ENCODE measurements at places on chromosomes 7 and 10.

DNA sequence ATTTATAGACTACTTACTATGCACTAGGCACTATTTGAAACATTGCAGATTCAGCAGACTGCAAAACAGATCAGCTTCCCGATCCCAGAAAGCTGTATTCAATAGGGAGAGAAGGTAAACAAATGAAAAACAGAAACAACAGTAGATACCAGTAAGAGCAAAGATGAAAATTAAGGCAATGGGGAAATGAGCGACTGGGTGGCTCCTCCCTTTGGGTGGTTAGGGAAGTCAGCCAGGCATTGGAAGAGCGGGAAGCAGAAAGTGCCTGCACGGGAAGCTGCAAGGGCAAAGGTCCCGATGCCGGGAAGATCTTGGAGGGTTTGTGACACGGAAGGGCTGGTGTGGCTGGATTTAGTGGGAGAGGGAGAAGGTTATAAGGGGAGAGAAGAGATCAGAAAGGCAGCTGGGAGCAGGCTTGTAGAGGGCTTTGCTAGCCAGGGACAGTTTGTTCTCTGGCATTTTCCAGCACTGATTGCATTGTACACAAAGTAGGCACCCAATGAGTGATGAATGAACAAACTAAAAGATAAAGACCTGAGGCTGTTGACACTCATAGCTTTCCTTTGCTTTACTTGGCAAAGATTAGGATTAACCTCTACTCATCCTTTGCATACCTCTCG, 67.8 kb downstream of the NAMPT start:
- DNase-seq, result no peak

GRCh38 chr7:124426621-124427020, 339.0 kb downstream of the GPR37 start:
- DNase-seq, result no peak

DNA sequence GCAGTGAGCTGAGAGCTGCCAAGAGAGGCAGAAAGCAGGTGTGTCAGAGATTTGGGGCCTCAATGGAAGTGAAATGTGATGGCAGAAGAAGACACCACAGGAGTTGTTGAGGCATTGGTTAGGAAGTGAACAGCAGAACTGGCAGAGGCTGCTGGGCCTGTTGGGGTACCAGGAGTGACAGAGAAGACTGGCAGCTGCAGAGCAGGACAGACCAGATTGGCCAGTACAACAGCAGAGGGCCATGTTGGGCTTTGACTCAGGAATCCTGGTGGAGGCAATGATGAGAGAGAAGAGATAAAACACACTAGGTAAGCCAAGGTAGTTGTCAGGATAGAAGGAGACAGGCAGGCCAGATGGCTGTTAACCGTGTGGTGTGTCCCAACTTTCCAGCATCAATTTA, 19.9 kb upstream of the HERPUD2 start:
- DNase-seq, result no peak

- DNase-seq, result peak; percentile 10
These were observed 877 bp upstream of the NOD1 start for GRCh38 chr7:30479202-30480120.

- DNase-seq, result no peak
These were observed 34.4 kb downstream of the UNC5B start for GRCh38 chr10:71246591-71247413.

DNA sequence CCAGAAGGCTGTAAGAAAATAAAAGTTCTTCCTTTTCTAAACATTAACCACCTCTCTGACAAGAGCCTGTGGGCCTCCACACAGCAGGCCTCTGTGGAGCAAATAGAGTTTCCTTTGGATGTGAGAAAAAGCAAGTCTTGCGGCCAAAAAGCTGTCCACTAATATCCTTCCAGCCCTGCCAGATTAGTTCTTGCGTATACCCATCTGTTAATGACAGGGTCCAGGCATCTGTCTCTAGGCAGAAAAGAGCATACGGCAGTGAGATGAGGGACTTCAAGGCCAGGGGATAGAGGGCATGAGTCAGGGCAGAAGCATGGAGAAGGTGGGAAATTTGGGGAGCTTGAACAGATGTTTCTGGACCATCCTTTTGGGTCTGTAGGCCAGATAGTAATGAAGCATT, 164.9 kb downstream of the NSUN6 start:
- DNase-seq, result no peak

- DNase-seq, result no peak
These were observed 99.3 kb upstream of the NFE2L3 start for GRCh38 chr7:26052706-26053105.
